ENCODE measurements at places on chromosomes 1 and 21. TPM values are rescaled to one million over a fixed set of nuclear protein-coding genes. Genes with fewer than 3 reads are reported as not detected.

GRCh38 chr1:163071405-163072255 lies 2.5 kb downstream of the RGS4 start:
- DNase-seq, result no peak

DNA sequence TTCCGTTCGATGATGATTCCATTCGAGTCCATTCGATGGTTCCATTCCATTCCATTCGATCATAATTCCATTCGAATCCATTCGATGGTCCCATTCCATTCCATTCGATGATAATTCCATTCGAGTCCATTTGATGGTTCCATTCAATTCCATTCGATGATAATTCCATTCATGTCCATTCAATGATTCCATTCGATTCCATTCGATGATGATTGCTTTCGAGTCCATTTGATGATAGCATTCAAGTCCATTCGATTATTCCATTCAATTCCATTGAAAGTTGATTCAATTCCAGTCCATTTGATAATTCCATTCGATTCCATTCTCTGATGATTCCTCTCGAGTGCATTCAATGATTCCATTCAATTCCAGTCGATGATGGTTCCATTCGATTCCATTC lies 3895.3 kb downstream of the SRGAP2C start:
- DNase-seq, result no peak

DNA sequence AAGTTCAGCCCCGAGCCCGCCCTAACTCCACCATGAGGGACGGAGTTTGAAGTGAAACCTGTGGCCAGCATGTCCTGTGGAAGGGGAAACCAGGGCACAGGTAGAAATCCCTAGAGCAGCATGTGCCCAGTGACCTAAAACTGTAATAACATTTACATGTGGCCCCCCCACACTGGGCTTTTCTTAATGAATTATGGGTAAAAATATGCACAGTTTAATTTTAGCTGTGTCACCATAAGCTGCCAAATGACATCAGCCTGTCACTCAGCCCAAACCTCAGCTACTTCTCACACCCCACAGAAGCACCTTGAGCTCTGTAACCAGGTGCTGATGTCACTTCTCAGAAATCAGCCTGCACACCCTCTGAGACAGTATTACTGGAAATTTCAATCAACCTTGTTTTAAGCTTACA lies 50.0 kb upstream of the SLC19A1 start:
- peak; percentile 35 for DNase-seq

The SLAMF9 gene
- total RNA-seq, result not detected

The CCDC17 gene
- total RNA-seq, result 2.4 TPM

The C1orf21 gene
- 49.5 TPM for total RNA-seq

The S100A12 gene
- total RNA-seq, result 77.2 TPM

DNA sequence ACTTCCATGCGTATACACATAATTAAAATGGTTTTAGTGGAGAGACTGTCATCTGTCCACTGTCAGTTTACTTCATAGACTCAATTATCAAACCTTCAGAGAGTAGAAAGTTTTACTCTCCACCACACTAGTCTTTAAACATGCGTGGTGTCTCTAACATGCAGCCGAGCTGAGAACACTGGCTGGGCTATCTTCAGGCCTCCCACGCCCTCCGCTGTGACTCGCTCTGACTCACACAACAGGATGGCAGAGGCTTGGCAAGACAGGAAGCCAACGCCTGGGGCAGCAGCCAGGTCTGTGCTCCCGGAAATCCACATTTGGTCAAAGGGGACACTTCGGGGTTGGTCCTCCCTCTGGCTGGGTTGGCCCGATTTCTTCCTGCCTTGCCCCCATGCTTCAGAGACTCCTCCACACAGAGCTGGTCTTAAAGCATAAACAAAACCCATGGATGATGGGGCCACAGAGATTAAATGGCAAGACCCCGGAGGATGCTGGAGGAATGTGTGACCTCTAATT lies 22.7 kb upstream of the IFNGR2 start:
- DNase-seq, result peak; percentile 95

- no peak for DNase-seq
These were observed 417.1 kb downstream of the SETD4 start for GRCh38 chr21:35643176-35643575.

The LCE2C gene
- total RNA-seq, result not detected

The CD160 gene
- total RNA-seq, result not detected

DNA sequence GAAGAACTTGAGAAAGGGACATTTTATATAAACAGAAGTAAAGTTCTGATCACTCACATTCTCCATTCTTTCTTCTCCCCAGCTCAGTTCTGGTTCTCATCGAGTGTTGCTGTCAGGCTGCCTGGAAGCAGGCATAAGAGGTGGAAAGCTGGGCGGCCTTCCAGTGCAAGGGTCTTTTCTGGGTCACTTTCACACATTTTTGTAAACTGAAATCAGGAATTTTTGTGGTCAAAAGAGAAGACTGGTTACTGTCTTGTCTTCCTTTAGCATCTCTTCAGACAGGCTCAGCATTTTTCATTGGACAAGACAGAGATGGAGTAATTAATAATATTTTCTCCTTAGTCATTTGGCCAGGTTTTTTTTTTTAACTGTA lies 93.7 kb downstream of the CTH start:
- DNase-seq, result no peak

DNA sequence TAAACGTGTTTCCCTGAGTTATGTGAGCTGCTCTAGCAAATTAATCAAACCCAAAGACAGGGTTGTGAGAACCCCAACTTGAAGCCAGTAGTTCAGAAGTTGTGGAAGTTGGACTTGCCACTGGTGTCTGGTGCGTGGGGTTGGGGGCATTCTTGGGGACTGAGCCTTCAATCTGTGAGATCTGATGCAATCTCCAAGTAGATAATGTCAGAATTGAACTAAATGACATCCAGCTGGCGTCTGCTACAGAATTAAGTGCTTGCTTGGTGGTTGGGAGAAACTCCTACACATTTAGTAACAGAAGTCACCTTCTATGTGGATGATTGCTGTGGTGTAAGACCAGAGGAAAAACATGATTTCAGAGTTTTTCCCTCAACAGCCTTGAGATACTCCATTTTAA lies 207.4 kb downstream of the FGGY start:
- DNase-seq, result no peak

- DNase-seq, result no peak
These were observed 250.2 kb downstream of the LTN1 start for GRCh38 chr21:28742527-28742926.
